ENCODE measurements at places on chromosomes 4 and X.

GRCh38 chrX:105876658-105877057 is 54.3 kb downstream of the NRK start:
- no peak for DNase-seq

GRCh38 chrX:76148753-76149152 is 24.1 kb upstream of the PBDC1 start:
- DNase-seq = peak; percentile 45

DNA sequence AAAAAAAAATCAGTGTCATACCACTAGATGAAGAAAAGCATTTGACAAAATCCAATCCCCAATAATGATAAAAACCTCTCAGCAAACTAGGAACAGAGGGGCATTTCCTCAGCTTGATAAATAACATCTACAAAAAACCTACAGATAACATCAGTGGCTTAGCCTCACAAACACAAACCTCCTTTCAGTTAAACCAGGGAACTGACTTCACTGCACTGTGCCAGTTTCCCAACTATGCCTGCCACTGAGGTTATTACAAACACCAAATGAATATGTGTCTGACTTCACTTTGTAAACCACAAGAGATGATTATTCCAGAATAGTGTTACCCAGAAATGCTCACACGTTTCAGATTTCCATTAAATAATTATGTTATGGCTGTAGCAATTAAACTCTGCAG is 15.3 kb downstream of the MTMR8 start:
- DNase-seq = no peak

DNA sequence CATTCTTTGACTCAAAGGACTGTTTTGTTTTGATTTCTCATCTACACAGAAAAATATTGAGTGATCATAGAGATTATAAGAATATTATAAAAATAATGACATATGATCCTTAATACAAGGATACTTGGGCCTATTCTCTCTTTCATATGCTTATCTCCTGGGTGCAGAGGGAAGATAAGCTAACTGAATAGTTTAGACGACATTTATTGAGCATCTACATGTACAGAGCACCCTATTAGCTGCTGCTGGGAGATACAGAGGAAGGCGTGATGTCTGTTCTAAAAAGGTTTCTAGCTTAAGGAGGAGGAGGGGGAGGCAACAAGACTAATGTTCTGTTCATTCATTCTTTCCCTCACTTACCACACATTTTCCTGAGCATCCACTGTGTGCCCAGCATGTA is 106.8 kb downstream of the HDAC8 start:
- no peak for DNase-seq

DNA sequence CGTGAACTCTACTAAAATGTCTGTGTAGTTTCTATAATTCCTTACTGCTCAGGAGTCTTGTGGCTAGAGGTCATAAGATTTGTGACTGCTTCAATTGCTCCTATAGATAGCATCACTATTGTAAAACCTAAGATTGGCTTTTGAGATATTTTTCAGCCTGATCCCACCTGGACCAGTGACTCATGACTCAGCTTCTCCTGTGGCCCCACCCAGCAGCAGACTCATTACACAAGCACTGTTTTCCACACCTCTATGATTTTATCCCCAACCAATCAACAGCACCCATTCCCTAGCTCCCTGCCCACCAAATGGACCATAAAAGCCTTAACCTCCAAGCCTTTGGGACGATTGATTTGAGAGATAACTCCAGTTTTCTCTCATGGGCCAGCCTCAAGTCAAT is 1157.0 kb upstream of the INTU start:
- no peak for DNase-seq

DNA sequence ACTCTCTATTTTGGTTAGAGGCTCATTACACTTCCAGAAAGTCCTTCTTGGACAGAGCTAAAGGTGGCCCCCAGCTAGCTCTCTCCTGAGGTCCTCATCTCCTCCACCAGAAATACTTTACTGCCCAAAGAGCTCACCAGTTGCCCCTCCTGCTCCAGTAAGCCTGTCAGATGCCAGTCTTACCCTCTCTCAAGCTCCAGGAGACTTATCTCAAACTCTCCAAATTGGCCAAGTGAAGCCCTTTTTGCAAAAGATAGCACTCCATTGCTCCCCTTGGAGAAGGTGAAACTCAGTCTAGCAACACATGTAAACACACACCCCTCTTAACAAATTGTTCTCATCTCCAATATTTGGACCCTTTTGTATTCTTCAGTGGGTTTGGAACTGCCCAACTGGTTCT is 128.5 kb downstream of the ZNF330 start:
- DNase-seq = no peak

- DNase-seq = no peak
These were observed 1160.2 kb upstream of the ADGRL3 start for GRCh38 chr4:60039908-60040307.

GRCh38 chr4:95638920-95639501 is 90.2 kb upstream of the UNC5C start:
- DNase-seq = no peak

GRCh38 chr4:121707344-121707743 is 10.6 kb upstream of the ANXA5 start:
- no peak for DNase-seq

DNA sequence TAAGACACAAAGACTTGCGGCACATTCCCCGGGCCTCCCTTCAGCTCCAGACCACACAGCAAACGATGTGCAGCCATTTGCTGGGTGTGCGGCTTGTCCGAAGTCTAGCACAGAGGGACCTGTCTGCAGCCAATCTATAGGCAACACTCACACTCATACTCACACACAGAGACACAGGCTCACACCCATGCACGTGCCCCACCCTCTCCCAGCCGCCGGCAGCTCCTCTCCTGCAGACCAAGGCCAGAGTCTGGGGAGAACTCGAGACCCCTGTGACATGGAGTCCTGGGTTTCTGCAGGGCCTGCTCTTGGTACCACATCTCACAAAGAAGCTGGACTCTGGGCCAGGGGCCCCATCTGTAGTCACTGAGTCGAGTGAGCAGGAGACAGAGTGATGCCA is 245.4 kb upstream of the PSAPL1 start:
- no peak for DNase-seq

DNA sequence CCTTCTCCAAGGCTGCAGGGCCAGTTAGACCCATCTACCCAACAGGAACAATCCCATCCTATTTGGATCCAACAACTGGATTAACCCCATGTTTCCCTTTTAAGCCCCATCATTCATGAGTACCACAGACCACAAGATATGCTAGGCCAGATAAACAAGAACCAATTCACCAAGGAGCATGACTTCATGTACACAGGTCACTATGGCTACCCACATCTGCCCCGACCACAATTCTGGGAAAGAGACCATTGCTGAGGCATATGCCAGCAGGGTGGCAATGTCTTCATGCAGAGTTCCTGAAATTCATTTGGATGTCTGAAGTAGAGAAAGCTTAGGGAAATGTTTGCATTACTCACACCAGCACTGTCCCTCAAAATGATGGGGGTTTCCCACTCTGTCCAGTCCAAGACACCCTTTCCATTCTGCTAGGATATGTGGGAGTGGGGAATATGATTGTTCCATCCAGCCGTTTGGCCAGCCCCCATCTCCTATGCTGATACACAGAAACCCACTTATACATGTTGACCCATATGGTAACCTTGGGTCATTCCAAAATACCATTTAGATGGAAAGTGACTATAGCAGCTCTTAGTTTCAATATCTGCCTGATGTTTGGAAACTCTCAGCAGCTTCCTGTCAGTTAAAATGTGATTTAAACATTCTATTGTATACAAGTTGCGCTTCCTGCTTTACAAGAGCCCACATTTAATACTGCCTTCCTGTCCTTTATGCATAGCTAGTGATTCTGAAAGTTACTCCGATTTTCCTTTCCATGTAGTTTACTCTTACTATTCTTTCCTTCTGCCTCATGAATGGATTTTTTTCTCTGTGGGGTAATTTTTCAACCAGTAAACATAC is 129.0 kb downstream of the AMMECR1 start:
- no peak for DNase-seq

- DNase-seq = no peak
These were observed 122.5 kb upstream of the CLNK start for GRCh38 chr4:10806953-10807645.

GRCh38 chr4:158934996-158935669 is 166.3 kb downstream of the FNIP2 start:
- no peak for DNase-seq

DNA sequence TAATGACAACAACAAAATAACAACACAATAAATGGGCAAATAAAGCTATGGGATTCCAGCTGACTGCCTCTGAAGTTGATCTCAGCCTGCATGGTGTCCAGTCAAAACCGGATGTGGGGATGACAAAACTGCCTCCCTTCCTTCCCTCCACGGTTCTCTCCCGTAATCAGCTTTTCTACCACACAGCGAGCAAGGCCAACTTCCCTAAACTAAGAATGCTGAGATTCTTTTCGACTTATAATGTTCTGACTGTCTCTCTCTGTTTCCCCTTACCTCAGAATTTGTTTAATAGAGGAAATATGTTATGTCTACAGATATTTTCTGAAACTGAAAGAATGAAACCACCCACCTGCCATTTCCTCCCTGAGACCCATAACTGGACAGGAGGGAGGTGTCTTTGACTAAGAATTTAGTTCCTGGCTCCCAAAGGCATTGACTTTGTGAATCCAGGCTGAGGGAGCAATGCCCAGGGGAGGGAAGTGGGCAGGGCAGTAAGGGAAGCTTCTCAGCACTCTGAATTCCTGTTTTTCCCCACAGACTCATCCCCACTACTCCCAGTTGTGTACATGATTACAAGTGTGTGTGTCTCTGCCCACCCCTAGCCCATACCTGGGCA is 1.0 kb upstream of the TLR1 start:
- peak; percentile 98 for DNase-seq

GRCh38 chr4:138685316-138685715 is 330.3 kb upstream of the NOCT start:
- no peak for DNase-seq

GRCh38 chrX:53354669-53355068 is 67.8 kb downstream of the SMC1A start:
- DNase-seq = no peak

DNA sequence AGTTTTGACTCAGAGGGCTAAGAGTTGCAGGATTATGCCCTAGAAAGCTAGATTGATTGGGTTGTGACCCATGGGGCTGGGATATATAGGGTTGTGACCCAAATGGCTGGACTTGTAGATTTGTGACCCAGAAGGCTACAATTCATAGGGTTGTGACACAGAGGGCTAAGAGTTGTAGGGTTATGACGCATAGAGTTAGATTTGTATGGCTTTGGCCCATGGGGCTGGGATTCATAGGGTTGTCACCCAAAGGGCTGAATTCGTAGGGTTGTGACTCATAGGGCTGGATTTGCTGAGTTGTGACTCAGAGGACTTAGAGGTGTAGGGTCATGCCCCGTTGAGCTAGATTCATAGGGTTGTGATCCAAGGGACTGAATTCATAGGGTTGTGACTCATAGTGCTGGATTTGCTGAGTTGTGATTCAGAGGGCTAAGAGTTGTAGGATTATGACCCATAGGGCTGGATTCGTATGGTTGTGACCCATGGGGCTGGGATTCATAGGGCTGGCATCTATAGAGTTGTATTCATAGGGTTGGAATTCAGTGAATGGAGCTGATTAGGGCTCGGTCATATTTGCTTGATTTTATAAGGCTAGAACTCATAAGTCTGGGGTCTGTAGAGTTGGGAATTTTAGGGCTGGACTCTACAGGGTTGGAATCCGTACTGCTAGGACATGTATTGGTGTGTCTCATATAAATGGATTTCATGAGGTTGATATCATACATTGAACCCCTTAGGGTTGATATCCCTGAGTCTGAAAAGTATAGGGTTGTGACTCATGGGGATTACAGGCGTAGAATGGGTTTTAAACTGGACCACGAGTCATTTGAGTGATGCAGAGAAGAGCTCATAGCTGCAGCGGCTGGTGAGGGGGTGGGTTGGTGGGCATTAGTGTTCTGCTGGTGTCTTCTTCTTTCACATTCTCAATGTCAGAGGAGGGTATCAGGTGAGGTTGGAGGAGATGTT is 125.7 kb downstream of the CRLF2 start:
- DNase-seq = no peak

DNA sequence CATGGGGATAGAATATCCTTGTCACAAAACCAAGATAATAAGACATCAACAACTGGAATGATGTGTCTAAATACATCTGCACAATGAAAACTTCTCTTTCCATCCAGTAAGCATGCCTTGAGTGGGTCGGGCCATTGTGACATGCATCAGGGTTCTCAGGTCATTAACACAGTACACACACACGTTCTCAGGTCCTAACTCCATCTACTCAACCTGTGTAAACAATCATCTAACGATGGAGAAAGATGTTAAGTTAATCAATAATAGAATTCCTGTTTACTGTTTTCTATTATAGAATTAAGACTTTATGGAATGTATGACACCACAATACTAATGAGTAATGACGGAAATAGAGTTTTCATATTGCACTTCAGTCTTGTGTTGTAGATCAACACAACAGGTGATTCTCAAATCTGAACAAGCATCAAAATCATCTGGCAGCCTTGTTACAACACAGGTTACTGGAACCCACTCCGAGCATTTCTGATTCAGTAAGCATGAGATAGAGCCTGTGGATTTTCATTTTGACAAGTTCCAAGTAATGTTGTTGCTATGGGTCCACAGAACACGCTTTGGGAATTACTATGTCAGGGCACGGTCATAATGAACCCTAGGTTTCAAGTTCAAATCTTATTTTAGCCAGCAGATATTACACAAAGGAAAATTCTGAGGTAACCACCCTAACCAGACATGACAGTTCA is 315.8 kb upstream of the TEX13C start:
- no peak for DNase-seq

DNA sequence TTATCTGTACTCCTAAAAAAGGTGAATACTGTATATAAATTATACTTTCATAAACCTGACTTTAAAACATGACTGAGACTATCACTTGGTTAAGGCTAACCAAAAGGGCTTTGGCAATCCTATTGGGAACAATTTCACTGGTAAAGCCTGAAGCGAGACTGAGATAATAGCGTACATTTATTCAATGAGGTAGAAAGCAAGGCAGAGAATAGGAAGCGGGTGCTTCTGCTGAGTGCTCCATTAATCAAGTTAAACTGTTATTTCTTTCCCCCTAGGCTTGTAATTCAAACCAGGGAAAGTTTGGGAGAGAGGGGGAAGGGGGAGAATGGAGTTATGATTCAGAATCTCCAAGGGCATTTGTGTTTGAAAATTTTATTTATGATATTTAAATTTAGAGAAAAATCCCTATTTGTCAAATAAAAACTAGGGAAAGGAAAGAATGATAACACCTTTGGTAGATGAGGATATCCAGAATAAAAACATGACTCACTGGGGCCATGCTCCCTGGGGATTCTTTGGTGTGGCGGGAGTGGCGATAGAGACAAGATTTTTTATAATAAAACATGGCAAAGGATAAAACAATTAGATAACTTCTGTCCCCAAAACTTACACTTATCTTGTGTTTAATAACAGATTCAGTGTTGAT is 34.6 kb upstream of the SORBS2 start:
- no peak for DNase-seq

GRCh38 chr4:71860643-71861042 is 76.8 kb upstream of the GC start:
- no peak for DNase-seq

- DNase-seq = no peak
These were observed 66.9 kb downstream of the STOX2 start for GRCh38 chr4:183971929-183972490.

GRCh38 chrX:69136546-69137331 is 28.5 kb downstream of the PJA1 start:
- no peak for DNase-seq
